ENCODE measurements at places on chromosomes 4 and X.
A peak's percentile ranks its signal among the peaks of the same experiment; 100 is the strongest.

DNA sequence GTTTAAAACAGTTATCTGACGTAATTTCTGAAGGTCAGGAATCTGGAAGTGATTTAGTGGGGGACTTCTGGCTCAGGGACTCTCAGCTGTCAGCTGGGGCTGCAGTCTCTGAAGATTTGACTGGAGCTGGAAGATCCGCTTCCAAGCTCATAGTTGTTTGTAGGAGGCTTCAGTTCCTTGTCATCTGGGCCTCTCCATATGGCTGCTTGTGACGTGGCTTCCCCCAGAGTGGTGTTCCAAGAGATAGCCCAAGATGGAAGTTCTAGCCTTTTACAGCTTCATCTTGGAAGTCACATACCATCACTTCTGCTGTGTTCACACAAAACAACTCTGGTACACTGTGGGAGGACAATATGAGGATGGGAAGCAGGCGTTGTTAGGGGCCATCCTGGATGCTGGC lies 2.1 kb downstream of the MPC1L start:
- no peak for DNase-seq

DNA sequence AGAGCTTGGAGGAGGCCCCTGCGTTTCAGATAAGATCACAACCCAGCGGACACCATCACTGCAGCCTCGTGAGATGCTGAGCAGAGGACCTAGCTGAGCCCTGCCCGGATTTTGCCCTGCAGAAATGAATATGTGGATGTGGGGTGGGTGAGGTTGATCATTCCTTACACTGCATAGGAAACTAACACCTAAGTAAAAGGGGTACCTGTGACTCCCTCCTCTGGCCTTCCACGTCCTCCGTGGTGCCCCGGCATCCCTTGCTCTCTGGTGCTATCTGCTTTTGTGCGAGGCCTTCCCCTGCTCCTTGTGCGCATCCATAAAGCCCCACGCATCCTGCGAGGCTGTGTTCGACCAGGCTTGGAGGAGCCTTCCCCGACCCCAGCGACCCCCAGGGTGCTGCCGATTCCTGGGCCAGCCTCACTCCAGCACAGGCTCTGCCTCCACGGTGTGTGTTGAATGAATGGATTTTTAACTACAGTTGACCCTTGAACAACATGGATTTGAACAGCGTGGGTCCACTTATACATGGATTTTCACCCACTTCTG lies 25.6 kb upstream of the GPR78 start:
- no peak for DNase-seq

- peak; percentile 1 for DNase-seq
Measured at GRCh38 chrX:128781506-128781905, 729.3 kb upstream of the ACTRT1 start.

DNA sequence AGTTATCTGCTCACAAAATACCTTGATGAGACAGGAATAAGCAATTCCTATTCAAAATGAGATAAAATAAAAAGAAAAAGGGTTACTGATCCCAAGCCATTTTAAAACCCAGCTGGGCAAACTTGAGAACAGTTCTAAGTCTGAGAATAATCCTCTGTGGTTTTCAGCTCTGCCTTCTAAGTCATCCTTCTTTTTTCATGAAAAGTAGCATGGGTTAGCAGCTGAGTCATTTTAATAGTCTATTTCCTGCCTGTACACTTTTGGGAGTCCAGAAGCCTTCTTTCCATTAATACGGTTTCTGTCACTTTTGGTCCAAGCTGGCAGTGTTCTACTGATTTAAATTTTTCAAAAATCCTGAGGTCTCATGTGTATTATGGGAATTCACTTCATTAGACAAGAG lies 374.3 kb downstream of the IQCM start:
- DNase-seq, result no peak

DNA sequence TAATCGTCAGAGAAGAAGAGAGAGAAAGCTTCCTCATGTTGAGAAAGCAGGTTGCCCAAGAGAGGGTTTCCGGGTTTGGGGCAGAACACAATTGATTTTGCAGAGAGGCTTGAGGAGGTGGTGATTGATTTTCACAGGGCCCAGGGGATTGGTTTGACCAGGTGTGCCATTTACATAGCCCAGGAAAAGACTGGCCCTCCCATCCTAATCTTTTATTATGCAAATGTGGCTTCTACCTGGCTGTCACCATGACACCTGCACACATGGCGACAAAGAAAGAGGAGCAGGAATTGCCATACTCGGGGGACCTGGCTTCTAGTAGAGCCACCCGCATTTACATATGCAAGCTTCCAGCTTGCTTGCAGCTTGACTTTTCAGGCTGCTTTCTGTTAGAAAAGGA lies 405.3 kb downstream of the PPP4R3C start:
- no peak for DNase-seq

- DNase-seq, result no peak
Measured at GRCh38 chr4:159770401-159770800, 667.5 kb downstream of the RAPGEF2 start.

- DNase-seq, result no peak
Measured at GRCh38 chrX:30261012-30261411, 14.1 kb downstream of the MAGEB1 start.

All from activated CD4-positive, alpha-beta T cell treated with anti-CD3 and anti-CD28 coated beads for 24 hours (primary cell).